ENCODE measurements at places on chromosomes 1 and 21.

GRCh38 chr1:28160782-28161266, 15.7 kb downstream of the PTAFR start:
- DNase-seq: no peak

DNA sequence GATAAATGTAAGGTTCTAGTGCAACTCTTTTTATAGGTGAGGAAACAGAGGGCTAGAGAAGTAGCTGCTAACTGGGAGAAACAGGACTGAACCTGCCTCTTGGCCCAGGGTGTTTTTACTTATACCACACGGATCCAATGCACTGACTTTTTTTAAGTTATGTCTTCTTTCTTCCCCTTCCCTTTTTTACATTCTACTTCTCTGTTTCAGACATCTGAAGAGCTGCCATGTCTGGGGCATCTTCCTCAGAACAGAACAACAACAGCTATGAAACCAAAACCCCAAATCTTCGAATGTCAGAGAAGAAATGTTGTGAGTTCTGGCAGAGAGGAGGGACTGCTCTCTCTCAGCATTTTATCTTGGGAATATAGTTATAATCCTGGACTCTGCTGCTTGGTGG, 1.4 kb downstream of the PFKFB2 start:
- DNase-seq: no peak

DNA sequence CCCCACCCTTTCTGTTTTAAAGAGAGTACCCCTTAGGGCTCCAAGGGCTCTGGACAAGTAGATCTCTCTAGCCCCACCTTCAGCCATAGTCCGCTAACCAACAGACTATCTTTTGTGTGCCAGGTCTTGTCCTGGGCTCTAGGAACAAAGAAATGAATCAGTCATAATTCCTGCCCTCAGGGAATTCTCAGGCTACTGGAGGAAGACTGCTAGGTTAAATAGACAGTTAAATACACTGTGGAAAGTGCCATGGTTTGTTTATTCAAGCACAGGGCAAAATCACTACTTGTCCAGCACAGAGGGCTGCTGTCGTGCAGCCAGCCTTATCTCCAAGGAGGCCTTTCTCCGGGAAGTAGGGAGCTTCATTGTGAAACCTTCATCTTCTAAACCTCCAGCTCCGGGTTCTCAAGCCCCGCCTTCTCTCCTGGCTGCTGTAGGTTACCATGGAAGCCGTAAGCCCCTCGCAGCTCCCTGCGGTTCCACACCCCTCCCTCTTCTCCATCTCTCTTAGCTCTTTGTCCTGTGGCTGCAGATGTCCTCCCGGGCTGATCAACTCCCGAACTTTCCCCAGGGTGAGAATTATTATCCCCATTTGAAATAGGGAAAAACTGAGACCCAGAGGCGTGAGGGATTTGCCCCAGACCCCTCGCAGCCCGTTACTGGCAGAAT, 29.8 kb downstream of the SHISAL2A start:
- peak; percentile 57 for DNase-seq

- no peak for DNase-seq
These were observed 6.5 kb downstream of the CTRC start for GRCh38 chr1:15444468-15445389.

GRCh38 chr1:203870245-203870644, 8.8 kb downstream of the SNRPE start:
- no peak for DNase-seq

DNA sequence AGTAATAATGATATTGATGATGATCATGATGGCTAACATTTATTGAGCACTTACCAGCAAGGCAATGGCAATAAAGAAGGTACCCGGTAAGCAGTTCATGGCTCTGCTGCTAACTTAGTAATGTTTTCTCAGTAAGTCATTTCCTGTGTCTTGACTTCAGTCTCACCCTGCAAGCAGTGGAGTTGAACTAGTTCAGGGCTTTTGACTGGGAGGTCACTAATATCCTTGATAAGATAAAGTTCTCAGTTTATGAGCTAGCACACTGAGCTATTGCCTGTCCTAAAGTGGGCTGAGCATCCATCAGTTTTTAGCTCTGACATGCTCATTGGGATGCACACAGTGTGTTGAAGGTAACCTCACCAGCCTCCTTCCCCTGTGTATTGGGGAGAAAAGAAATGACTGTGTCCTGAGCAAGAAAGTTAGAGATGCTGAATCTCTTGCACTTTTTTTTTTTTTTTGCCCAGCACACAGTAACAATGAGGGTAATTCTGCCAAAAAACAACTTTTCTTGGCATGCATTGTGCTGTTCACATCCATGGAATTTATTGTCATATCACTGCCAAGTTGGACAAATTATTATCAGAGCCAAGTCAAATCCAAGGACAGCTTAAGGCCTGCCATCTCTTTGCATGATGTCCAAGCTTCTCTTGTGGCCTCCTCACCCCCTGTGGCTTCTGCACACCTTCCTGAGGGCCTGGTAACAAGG, 55.5 kb upstream of the GADD45A start:
- DNase-seq: no peak

GRCh38 chr1:14848625-14849024, 250.1 kb downstream of the KAZN start:
- DNase-seq: no peak

DNA sequence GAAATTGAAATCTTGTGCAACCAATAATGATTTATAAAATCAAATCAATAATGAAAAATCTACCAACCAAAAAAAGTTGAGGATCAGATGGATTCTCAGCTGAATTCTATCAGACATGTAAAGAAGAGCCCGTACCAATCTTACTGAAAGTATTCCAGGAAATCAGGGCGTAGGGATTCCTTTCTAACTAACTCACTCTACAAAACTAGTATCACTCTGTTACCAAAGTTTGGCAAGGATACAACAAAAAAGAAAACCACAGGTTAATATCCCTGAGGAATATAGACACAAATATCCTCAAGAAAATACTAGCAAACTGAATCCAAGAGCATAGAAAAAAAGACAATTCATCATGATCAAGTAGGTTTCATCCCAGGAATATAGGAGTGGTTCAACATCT, 52.8 kb upstream of the ADGRL4 start:
- DNase-seq: no peak

DNA sequence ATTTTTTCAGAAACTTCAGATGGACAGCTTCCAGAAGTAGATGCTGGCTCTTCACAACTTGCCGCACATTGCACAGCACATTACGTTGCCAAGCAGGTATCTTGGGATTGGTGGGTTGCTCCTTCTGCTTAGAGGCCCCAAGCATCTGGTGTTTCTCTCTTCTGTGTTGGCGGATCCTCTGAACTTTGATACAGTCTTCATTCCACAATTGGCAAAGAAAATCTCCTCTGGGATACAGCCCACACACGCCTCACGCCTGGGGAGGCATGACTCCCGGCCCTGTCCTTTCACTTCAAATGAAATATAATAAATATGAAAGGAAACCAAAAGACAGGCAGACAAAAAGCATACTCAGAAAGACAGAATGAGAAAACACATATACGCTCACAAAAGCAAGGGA, 72.3 kb upstream of the PPP2R5A start:
- no peak for DNase-seq

DNA sequence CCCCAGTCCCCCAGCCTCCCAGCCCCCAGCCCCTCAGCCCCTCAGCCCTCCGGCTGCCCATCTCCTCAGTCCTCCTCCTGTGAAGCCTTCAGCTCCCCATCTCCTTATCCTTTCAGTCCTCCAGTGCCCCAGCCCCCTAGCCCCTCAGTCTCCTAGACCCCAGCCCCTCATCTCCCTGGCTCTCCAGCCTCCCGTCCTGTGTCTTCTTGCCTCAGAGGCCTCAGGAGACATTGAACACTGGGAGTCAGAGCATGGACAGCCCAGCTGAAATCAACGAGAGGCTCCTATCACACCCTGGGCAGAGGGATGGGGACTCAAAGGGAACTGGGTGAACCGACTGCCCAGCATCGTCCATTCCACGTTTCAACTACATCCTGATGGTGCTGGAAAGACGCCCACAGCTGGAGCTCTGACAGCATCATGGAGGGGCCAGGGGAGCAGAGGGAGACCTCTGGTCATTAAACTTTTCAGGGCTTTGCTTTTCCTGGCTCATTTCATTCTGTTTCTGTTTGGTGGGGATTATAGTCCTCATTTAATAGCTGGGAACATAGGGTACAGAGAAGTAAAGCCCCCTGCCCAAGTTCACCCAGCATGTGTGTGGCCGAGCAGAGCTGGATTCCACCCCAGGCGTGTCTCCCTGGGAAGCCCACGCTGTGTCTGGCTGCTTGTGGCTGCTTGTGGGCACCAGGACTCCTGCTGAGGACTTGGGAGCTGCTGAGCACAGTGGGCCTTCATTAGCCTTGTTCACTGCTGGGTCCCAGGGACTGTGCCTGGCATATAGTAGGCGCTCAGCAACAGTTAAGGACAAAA, 396.7 kb downstream of the PTPRU start:
- DNase-seq: no peak

DNA sequence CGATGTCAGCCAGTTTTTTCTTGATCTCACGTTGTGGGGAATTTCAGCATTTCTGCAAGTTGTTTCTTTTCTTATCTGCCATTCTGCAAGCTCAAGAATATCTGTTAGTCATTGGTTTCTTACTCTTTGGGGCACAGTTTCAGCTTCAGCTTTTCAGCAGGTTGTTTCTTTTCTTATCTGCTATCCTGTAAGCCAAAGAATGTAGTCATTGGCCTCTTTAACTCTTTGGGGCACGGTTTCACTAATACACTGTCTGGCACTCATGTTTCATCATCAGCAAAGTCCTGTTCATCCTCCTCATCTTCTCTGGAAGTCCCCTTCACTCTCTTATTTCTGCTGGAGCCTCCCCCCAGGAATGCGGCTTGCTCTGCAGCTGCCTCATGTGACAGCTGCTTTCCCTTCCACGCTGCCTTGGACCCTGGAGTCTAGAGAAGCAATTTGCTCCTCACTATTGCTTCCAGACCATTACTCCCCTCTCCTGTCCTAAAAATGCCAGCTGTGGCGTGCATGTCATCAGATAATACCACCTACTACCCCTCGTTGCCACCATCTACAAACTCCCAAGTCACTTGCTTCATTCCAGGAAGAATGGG, 67.0 kb upstream of the CACNA1E start:
- no peak for DNase-seq

DNA sequence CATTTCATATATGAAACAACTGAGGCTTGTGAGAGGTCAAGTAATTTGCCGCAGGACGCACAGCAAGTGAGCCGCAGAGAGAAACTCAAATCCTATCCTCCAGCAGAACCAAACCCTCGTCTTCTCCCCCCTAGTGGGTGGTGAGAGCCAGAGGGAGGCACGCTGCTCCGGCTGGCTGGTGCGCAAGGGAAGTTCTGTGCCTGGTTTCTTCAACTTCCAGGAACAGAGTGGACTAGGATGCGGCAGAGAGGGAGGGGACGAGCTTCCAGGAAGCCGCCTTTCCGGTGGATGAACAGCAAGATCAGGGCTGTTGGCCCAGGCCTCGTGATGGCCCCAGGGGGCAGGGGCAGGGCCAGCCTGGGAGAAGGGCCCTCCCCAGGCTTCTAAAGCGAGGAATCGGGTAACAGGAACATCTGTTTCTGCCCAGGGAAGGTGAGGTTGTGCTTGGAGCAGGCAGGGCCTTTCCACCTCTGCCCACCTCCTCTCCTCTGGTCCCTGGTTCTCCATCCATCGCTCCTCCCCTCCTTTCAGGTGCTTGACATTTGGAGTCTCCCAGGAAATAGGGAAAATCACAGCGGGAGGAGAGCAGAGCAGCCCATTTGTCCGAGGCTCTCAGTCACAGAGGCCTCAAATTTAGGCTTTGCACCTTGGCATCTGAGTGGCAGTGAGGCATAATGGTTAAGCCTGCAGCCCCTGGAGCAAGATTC, 16.8 kb upstream of the PDIK1L start:
- DNase-seq: no peak

- no peak for DNase-seq
These were observed 12.5 kb downstream of the TCP10L start for GRCh38 chr21:32572574-32573420.

GRCh38 chr1:154999571-155000410, 2.8 kb upstream of the ZBTB7B start:
- DNase-seq: no peak

DNA sequence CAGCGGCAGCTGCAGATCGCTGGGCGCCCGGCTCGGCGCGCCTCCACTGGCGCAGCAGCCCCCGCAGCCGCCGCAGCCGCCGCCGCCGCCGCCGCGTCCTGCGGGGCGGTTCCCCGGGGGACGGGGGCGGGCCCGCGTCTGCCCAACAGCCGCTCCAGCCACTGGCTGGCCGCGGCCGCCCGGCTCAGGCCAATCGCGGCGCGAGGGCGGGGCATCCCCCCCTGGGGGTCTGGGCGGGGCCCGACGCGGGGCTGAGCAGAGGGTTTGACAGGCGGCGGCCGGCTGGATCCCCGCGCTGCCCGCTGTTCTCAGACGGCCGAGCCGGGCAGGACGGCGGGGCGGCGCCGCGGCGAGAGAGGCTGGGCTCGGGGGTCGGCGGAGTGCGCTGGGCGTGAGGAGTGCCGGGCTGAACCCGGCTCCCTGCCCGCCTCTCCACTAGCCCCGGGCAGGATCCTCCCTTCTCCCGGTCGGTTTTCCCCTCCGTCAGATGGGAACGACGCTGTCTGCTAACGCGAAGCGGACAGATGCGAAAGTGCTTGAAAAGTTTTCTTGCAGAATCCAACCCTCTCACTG, at the start of gene GLIS1:
TSS of gene GLIS1 (minus strand) at position 56 of the 573 bp plus-strand sequence. CDS start 1,100 bp downstream, outside the sequence.
- DNase-seq: peak; percentile 90

GRCh38 chr1:176243746-176244145, 36.7 kb upstream of the COP1 start:
- DNase-seq: no peak

GRCh38 chr1:174580801-174581200, 133.0 kb downstream of the GPR52 start:
- no peak for DNase-seq

- DNase-seq: peak; percentile 44
These were observed 107.3 kb downstream of the UCHL5 start for GRCh38 chr1:192951691-192952460.

DNA sequence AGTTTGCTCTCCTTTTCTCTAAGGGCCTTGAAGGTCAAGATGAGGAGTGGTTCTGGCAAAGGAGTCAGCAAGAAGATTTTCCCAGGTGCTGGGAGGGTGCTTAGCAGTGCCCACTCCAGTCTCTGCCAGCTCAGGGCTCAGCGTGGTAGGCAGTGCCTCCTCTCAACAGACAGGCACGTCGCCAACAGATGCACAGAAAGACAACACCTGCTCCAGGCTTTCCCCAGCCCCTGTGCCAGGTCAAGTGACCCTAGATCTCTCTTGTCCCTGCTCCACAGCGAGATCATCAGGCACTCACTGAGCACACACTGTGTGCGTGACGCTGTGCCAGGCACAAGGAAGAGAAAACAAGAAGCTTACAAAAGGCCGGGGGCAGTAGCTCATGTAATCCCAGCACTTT, 86.0 kb downstream of the CASZ1 start:
- DNase-seq: no peak

DNA sequence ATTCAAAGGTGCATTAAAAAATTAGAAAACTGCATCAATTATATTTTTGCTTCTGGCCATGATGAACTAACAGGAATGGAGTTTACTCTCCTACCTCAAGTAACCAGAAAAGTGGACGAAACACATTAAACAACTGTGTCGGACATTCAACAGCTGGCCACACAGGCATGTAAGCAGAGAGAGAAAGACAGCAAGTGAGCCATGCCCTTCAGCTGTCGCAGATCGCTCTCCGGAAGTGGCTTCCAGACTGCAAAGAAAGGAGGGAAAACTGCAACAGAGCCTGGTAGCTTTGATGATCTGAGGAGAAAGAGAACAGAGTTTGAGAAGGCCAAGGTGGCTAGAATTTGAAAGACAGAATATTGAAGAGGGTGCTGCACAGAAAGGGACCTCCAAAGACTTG, 557.2 kb downstream of the MATN1 start:
- no peak for DNase-seq

GRCh38 chr1:175090780-175091179, 23.1 kb downstream of the TNN start:
- no peak for DNase-seq
